NCI-H1048 (cell line): ENCODE measurements at places on chromosomes 5 and 9.

- no peak for DNase-seq
Measured at GRCh38 chr5:143447983-143448382, 44.5 kb upstream of the NR3C1 start.

DNA sequence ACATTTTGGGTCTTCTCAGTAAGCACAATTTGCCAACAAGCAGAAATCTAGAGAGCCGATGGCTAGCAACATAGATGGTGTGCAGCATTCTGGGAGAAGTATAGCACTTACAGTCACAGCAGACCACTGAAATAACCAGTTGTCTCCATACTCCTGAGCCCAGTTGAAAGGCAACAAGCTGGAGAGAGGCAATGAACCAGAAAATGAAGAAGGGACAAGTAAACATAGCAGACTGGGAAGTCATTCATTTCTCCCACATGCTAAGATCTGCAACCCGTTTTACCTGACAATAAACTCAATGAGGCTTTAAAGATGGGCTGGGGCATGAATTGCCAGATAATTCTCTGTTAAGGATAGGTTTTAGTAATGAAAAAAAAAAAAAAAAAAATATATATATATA is 575.6 kb upstream of the GRAMD2B start:
- DNase-seq, result no peak

DNA sequence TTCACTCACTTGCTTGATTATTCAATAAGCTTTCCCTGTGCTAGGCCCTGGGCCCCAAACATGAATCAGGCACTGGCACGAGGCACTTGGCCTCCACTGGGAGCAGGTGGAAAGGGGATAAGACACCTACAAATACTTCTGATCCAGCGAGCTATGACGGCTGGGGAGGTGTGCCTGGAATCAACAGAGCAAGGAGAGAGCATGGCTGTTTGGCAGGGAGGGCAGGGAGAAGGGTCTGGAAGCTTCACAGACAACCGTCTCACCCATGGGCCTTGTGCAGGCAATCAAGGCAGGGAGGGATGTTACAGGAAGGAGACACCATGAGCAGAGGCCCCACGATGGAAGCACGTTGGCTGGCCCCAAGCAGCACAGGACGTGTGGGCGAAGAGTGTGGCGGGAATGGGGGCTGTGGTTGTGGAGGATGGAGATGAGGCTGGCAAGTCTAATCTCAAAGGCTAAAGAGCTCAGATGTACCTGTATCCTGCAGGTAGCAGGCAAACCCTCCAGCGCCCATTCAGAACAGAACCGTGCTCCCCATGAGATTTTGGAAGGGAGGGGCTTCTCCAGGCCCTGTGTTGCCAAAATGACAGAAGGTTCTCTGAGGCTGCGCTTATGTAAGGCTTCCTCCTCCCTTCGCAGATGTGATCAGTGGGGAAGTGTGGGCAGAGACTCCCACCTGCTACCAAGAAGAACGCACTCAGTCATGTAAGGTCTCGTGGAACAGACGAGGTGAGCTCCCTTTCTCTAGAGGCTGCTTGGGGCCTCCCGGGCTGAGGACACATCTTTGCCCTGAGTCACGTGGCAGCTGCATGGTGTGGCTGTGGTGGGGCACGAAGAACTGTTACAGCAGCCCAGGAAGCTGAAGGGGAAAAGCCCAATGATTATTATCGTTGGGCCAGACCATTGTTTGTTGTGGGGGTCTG is 189.7 kb downstream of the DAB2IP start:
- DNase-seq, result no peak

DNA sequence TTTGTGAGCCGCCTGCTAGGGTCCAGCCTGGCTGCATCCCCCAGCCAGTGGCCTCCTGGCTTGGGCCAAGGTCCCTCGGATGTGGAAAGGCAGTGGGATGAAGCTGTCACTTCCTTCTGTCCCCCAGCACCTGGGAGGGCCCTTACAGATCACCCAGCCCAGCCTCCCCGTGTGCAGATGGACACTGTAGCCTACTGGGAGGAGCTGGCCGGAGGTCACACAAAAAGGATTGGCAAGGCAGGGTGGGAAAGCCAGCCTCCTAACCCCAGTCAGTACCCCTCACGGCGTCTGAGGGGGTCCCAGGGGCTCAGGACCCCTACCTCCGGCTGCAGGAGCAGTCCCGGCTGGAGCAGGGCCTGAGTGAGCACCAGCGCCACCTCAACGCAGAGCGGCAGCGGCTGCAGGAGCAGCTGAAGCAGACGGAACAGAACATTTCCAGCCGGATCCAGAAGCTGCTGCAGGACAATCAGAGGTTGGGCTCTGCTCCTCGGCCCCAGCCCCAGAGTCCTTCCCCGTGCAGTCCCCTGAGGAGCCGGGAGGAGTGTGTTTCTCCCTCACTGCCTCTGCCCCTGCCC is 28.3 kb downstream of the LRSAM1 start:
- no peak for DNase-seq
